ENCODE measurements at places on chromosomes 13 and 19. TPM values are rescaled to one million over a fixed set of nuclear protein-coding genes. Genes with fewer than 3 reads are reported as not detected.

DNA sequence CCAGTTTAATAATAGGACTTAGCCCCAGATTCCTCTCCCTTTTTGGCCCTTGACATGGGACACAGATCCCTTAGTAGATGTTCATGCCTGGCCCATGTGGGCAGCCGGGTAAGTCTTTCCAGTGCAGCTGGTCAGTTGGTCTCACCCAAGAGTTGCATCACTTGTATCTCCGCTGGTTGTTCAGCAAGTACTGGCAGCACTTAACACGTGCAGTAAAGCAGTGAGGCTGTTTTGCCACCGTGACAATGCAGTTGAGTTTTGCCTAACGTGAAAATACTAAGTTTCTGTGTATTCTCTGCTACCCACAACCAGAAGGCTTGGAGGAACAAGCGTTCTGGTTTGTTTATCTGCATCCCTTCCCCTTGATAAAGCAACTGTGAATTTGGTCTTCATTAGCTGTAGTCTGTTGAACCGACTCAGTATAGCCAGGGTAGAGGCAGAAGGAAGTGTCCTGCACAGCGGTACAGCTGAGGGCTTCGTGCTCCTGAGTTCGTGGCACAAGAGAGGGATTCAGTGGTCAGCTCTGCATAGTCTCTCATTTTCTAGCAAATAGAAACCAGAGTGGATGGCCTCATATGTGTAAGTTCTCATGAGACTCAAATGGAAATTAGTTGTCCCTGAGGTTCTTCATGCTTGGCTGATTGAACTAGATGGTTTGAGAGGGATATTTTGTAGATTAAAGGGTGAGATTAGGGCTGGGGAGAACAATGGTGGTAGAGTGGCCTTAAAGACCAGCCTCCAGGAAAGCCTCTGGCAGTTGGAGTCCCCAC lies 50.3 kb downstream of the ARHGEF7 start:
- no peak for DNase-seq

Gene RDH8
- polyA plus RNA-seq: not detected

Gene HS6ST3
- polyA plus RNA-seq: 0.23 TPM

DNA sequence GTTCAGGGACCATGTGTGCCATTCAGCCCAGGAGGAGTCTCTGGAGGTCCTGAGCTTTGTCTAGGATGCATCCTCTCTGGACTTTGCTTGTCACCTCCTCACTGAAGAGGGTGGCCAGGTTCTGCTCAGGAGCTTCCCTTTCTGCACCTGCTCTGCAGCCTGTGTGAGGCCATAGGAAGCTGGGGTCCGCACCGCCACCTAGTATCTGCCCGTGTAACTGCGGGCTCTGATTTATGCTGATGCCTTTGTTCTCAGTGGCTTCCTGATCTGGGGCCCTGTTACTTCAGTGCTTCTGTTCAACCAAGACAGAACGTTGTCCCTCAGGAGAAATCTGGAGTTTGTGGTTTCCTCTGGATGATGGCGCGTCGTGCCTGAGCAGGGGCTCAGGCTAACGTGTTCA lies 15.5 kb downstream of the ZNF610 start:
- DNase-seq: no peak

DNA sequence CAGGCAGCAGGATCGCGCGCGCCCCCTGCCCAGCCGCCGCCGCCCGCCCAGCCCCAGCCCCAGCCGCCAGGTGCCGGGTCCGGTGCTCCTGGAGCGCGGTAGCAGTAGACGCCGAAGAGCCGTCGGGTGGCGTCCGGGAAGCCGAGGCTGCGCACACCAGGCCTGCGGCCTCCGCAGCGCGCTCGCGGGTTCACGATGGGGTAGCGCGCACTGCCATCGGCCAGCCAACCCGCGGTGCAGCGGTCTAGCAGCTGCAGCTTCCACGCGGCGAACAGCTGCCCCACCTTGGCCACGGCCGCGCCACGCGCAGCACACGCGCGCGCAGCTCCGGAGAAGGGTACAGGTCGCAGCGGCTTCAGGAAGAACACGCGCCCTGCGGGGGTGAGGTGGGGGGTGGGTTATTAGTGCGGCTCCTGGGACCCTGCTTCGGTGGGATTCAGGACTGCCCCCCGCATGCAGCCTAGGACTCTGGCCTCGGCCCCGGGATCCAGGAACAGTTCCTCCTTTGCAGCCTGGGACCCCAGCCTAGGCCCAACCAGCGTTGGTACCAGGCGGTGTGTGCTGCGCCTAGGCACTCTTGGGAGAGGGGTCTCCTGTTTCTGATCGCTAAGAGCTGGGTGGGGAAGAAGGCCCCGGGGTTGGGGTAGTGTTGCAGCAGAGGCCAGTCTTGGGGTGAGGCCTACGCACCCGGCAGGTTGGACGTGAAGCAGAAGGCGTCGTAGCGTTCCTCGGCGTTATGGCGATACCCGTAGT lies 15.1 kb downstream of the TM6SF2 start:
- DNase-seq: no peak

Gene ZNF709
- polyA plus RNA-seq: 3.5 TPM

Gene SULT2A1
- polyA plus RNA-seq: not detected

Gene ZNF439
- polyA plus RNA-seq: 4.1 TPM

DNA sequence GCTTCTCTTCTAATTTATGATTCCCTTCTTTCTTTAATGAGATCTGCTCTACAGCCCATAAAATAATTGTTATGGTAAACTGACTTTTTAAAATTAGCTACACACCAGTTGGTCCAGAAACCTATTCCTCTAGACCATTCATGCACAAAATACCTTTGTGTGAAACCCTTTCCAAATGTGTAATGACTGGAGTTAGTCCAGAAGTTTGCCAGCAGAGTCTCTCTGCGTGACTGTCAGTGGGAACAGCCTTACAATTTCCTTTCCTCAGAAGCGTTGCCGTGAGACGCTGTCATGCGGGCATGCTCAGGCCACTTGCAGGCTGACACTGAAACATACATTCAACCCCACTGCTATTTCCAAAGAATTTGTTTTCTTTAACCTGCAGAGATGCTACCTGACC lies 965.2 kb downstream of the PCDH9 start:
- DNase-seq: no peak
